ENCODE measurements at places on chromosomes 12 and 14.

GRCh38 chr12:123278101-123278627, 6.5 kb upstream of the CDK2AP1 start:
- DNase-seq = no peak

GRCh38 chr12:9065607-9065856, 50.2 kb downstream of the A2M start:
- DNase-seq = no peak

- DNase-seq = no peak
Observed at GRCh38 chr12:26798023-26798422, 35.0 kb downstream of the ITPR2 start.

GRCh38 chr12:103698752-103699560, 111.9 kb downstream of the STAB2 start:
- DNase-seq = no peak

- no peak for DNase-seq
Observed at GRCh38 chr12:24630446-24630845, 318.5 kb downstream of the BCAT1 start.

DNA sequence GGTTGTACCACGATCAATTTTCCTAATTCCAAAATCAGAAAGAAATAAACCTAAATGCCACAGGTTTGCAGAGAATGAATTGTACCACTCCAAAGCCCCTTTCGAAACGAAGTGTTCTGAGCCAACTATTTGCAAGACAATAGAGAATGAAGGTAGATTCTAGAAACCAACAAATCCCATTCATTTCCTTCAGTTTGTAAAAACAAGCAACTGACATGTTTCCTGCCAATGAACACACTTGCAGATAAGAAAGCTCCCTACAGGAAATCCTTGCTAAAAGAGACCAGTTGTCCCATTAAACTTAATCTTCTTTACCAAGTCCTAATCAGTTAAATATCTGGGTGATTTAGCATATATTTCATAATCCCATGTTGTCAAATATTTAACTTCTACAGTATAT, 198.4 kb upstream of the FOXN3 start:
- no peak for DNase-seq

- no peak for DNase-seq
Observed at GRCh38 chr12:93595351-93595750, 22.9 kb downstream of the SOCS2 start.

All from COR-L47 (cell line).